ENCODE measurements at places on chromosomes 5 and 9. TPM values are rescaled to one million over a fixed set of nuclear protein-coding genes. Genes with fewer than 3 reads are reported as not detected.

LVRN gene
- total RNA-seq, result 1.5 TPM

PCDHA6 gene
- total RNA-seq, result 2.9 TPM

MED27 gene
- total RNA-seq, result 17.3 TPM

PCDHGB4 gene
- 22.8 TPM for total RNA-seq

SARDH gene
- 1.2 TPM for total RNA-seq

DBH gene
- not detected for total RNA-seq

BAAT gene
- not detected for total RNA-seq

Measured in smooth muscle cell of the coronary artery (primary cell).